Testis (tissue), 5 donors: ENCODE measurements at places on chromosomes 16 and 17.

DNA sequence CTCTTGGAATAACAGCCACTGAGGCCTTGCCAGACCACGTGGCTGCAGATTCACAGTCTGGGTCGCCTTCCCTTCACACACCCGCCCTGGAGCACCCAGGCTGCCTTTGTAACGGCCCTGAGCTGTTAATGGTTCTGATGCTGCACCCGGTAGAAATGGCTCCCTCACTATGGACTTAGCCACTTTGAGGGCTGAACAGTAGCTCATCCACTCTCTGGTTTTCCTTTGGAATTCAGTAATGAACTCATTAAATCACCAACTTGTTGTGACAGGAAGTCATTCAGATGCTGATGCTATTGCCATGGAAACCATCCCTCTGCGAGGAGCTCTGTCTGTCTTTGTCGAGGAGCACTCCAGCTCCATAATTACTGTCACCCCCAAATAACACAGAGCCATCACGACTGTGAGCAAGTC lies 59.2 kb downstream of the CDK5R1 start:
- no peak for DNase-seq
- H3K27me3 ChIP-seq = no peaks in the 10 kb centered on the region
- no peaks in the 10 kb centered on the region for H3K4me1 ChIP-seq
- no peak overlapping the region for H3K4me3 ChIP-seq
- H3K36me3 ChIP-seq = no peaks in the 10 kb centered on the region

- H3K4me1 ChIP-seq = no peaks in the 10 kb centered on the region
- H3K4me3 ChIP-seq = no peak overlapping the region
- H3K36me3 ChIP-seq = no peaks in the 10 kb centered on the region
- no peak for DNase-seq
- H3K27me3 ChIP-seq = no peaks in the 10 kb centered on the region
These were observed 42.8 kb downstream of the TNFRSF13B start for GRCh38 chr17:16929035-16929680.

DNA sequence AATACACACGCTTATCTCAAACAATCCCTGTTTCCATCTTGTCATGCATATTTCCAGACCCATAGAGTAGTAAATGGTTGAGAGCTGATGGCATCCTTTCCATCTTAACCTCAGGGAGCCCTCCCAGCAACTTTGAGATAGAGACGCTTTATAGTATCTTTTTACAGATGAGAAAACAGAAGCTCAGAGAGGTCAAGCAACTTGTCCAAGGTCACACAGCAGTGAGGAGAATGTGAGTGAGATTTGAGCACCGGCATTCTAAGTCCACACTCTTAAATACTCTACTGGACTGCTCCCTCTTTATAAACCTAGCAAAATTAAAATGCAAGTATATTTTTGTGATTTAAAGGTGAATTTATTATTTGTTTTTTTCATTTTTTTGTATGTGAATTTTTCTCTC lies 19.9 kb upstream of the KCNG4 start:
- H3K27me3 ChIP-seq = no peaks in the 10 kb centered on the region
- no peak overlapping the region for H3K4me3 ChIP-seq
- H3K27ac ChIP-seq = no peak overlapping the region
- DNase-seq = no peak
- H3K4me1 ChIP-seq = no peaks in the 10 kb centered on the region

DNA sequence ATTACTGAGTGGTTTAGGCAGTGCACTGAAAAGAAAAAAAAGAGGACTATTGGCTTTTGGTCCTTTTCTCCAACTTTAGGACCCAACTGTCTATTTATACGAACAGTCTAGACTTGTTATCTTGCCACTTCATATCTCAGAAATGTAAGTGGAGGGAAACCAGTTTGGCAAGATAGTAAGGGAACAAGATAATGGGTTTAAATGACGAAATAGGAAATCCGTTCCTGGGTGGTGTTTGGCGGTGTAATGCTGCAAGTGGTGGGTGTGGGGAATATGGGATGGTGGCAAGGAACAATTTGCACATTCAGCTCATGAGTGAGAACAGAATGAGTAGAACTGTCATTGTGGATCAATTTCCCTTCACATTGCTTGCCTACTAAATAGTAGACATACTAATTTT lies 44.7 kb downstream of the GRB7 start:
- no peak overlapping the region for H3K4me3 ChIP-seq
- H3K27ac ChIP-seq = no peak overlapping the region
- no peaks in the 10 kb centered on the region for H3K36me3 ChIP-seq
- no peaks in the 10 kb centered on the region for H3K27me3 ChIP-seq
- no peaks in the 10 kb centered on the region for H3K4me1 ChIP-seq
- DNase-seq = no peak

DNA sequence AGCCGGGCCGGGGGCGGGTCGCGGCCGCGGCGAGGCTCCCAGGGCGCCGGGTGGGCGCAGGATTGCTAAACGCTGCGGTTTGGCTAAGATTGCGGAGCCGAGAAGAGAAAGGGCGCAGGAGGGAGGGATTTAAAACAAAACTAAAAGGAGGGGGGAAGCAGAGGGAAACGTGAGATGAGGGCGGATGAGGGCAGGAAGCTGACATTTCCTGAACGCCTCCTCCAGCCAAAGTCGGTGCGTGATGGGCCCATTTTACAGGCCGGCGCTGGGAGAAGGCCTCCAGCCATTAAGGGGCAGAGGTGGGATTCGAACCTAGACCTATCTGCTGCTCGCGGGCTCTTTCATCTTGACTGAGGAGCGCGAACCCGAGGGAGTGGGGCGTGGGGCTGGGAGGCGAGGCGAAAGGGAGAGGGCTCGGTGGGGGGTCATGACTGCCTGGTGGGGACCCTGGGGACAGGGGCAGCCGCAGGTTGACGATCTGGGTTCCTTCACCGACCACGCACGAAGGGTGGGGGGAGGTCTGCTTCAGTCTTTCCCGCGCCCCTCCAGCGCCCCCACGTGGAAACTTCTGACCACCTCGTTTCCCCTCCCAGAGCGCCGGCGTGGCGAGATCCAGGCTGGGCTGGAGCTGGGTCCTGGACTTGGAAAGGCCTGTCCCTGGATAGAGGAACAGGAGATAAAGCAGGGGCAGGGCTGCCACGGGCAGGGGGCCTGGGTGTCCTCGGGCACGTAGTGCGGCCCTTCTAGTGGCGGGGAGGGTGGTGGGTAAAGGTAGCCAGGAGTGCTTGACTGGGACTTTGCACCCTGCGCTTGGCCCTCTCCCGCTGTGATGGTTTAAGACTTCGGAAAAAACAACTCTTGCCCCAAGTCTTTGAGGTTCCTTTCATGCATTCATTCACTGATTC lies 3.8 kb upstream of the TAC4 start:
- peaks cover 4% of the 10 kb centered on the region for H3K4me1 ChIP-seq
- H3K36me3 ChIP-seq = no peaks in the 10 kb centered on the region
- H3K27ac ChIP-seq = no peak overlapping the region
- peak; percentile 75 for DNase-seq
- no peaks in the 10 kb centered on the region for H3K27me3 ChIP-seq

GRCh38 chr17:44977065-44977464 lies 9.0 kb upstream of the C1QL1 start:
- H3K4me1 ChIP-seq = peaks cover 14% of the 10 kb centered on the region
- no peaks in the 10 kb centered on the region for H3K36me3 ChIP-seq
- DNase-seq = no peak
- H3K4me3 ChIP-seq = no peak overlapping the region

GRCh38 chr16:84368308-84368996 lies at the start of gene ATP2C2:
Gene ATP2C2, plus strand, starts transcription at chr16:84368538. Its CDS starts 78 bp downstream, at chr16:84368616.
- H3K36me3 ChIP-seq = no peaks in the 10 kb centered on the region
- H3K27ac ChIP-seq = no peak within 1 kb of the TSS
- no peak for DNase-seq
- peak within 1 kb of the TSS; percentile 31 for H3K4me3 ChIP-seq

DNA sequence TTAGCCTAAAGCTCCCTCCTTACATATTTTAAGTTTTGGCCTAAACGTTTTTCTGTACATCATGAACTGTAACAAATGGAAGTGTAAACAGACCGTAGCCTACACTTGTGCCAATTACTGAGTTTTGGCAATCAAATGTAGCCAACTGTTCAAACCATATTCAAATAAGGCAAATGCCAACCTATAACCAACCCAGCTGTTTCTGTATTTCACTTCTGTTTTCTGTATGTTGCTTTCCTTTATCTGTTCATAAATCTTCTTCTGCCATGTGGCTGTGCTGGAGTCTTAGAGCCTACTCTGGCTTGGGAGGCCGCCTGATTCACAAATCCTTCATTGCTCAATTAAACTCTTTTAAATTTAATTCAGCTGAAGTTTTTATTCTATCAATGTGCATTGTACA lies 6.9 kb upstream of the C16orf78 start:
- no peaks in the 10 kb centered on the region for H3K36me3 ChIP-seq
- H3K27ac ChIP-seq = no peak overlapping the region
- DNase-seq = no peak
- H3K4me1 ChIP-seq = no peaks in the 10 kb centered on the region
- no peaks in the 10 kb centered on the region for H3K27me3 ChIP-seq

DNA sequence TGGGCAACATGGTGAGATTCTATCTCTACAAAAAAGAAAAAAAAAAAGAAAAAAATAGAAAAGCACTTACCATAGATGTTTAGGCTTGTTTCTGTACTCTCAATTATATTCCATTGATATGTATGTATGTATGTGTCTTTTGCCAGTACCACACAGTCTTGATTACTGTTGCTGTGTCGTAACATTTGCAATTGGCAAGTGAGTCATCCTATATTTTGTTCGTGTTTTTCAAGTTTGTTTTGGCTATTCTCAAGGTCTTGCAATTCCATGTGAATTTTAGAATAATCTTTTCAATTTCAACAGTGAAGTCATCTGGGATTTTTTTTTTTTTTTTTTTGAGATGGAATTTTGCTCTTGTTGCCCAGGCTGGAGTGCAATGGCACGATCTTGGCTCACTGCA lies 19.3 kb downstream of the SPECC1 start:
- H3K36me3 ChIP-seq = no peaks in the 10 kb centered on the region
- H3K27me3 ChIP-seq = no peaks in the 10 kb centered on the region
- H3K27ac ChIP-seq = no peak overlapping the region
- no peak overlapping the region for H3K4me3 ChIP-seq
- H3K4me1 ChIP-seq = no peaks in the 10 kb centered on the region

DNA sequence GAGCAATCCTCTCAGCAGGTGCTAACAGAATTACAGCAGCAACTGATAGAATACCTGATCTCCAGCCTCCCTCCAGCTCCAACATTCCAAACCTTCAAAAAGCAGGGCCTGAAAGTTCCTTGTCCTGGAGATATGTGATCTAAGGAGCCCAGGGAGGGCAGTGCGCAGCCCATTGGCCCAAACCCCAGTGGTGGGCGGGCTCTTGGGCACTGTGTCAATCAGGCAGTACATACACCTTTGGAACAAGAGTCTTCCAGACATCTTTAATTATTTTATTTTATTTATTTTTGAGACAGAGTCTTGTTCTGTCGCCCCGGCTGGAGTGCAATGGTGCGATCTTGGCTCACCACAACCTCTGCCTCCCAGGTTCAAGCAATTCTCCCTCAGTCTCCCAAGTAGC lies 24.2 kb downstream of the SLC12A3 start:
- no peak overlapping the region for H3K27ac ChIP-seq
- no peaks in the 10 kb centered on the region for H3K27me3 ChIP-seq
- no peak overlapping the region for H3K4me3 ChIP-seq
- no peak for DNase-seq
- no peaks in the 10 kb centered on the region for H3K36me3 ChIP-seq

GRCh38 chr16:4682616-4683254 lies 10.6 kb upstream of the NUDT16L1 start:
- H3K36me3 ChIP-seq = no peaks in the 10 kb centered on the region
- H3K4me3 ChIP-seq = no peak overlapping the region
- no peak overlapping the region for H3K27ac ChIP-seq
- peaks cover 15% of the 10 kb centered on the region for H3K4me1 ChIP-seq
- no peak for DNase-seq
- H3K27me3 ChIP-seq = no peaks in the 10 kb centered on the region

GRCh38 chr16:69035375-69035774 lies 70.1 kb upstream of the HAS3 start:
- H3K4me3 ChIP-seq = no peak overlapping the region
- H3K27me3 ChIP-seq = no peaks in the 10 kb centered on the region
- no peaks in the 10 kb centered on the region for H3K4me1 ChIP-seq
- no peaks in the 10 kb centered on the region for H3K36me3 ChIP-seq

DNA sequence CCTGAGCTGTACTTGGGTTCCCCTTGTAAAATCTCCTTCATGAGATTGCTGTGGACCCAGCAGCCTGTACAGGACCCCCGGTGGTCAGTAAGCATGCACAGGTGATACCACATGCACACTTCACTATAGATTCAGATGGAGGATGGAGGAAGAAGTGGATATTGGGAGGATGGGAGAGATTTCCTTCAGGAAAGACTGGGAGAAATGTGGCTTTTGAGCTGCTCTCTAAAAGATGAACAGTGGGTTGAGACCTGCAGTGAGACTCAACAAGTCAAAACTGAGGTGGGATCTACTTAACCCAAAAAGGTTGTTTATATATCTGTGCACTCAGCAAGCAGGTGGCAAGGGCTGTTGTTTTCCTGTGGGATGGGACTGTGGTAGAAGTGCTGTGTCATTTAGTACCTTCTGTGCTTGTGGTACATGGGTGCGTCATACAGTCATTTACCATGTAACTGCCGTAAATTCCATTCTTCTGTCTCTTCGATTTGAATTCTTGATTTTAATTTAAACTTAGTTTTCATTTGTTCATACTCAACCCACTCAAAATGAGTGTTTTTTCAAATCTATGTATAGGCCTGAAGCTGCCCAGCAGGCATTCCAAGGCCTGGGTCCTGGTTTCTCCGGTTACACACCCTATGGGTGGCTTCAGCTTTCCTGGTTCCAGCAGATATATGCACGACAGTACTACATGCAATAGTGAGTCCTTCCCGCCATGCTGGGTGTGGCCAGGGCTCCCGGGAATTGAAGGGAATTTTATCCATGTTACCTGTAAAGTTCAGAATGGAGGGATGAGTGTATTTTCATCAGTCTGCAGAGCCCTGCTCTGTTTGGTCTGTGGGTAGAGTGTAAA lies 6.9 kb downstream of the HERPUD1 start:
- no peak overlapping the region for H3K4me3 ChIP-seq
- DNase-seq = no peak
- H3K36me3 ChIP-seq = no peaks in the 10 kb centered on the region
- H3K27ac ChIP-seq = no peak overlapping the region
